A172 (cell line): ENCODE measurements at places on chromosomes 3 and 15.

DNA sequence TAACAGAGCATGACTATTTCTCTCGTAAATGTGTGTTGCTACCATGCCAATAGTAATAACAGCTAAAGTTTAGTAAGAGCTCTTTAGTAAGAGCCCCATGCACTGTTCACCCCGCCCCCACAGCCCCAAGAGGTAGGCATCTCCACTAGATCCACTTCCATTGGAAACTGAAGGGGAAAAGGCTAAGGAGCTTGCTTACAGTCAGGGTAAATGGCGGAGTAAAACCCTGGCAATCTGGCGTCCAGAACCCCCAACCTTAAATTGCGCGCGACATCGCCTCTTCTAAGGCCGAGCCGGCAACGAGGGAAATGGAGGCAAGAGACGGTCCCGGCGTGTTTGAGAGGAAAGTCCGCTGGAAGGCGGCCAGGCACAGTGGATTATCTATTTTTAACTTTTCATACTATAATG is 654 bp upstream of the C3orf38 start:
- no peak for DNase-seq

GRCh38 chr3:187208159-187208558 is 10.9 kb downstream of the RTP1 start:
- DNase-seq = peak; percentile 82

DNA sequence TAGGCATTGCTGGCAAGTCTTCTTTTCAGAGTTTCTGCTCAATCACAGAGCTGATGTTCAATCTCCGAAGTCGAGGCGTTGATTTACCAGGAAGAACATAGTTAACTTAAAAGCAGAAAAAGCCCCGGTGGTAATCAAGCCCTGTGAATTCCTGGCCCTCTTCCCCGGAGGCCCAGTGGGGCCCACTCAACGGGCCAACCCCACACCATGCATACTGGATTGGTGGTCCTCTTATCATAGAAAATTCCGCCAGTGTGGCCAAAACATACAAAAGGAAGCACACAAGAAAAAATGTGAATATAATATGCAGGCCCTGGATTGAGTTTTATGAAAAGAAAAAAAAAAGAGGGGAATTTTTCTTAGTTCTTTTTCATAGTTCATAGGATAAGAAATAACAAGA is 873.0 kb upstream of the NR2F2 start:
- no peak for DNase-seq

DNA sequence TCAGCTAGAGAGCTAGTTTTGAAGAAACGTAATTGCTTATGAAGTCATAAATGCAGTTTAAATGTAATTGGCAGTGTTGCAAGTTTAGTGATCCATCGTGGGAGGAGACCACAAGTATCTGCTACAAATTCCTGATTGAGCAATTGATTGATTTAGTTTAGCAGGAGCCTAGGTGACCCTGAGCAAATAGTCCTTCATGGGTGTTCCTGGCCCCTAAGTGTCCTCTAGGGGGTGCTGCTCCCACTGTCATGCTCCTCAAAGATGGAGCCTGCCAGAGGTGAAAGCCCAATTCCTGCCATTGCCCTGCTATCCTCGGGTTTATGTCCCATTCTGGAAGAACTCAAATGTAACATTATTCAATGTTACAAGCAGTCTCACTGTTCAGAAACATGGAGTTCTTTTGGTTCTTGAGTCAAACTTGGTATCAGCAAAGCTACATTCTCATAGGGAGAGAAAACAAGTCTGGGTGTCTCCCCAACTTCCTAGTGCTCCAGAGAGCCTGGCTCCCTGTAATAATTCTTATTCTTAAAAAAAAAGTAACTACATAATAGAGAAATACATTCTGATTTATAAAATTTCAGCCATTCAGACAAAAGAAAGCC is 29.8 kb upstream of the SENP5 start:
- DNase-seq = peak; percentile 49

DNA sequence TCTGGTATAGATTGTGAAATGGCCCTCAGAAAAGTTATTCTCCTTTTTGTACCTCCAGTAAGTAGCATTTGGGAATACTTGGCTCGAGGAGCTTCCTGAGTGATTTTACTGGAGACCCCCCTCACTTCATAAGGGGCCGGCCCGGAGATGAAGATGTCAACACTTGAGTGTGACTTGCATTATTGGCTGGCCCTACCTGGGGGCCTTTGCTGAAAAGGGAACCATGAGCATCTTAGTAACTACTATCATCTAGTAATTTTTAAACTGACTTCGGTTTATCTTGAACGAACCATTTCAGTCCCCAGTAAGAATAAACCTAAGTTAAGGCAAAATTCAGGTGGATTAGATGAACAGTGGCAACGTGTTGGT is 1.3 kb downstream of the FAIM start:
- no peak for DNase-seq

GRCh38 chr15:70299931-70300869 is 202.5 kb upstream of the TLE3 start:
- no peak for DNase-seq

- no peak for DNase-seq
Observed at GRCh38 chr3:186362537-186362842, 456 bp upstream of the DGKG start.

DNA sequence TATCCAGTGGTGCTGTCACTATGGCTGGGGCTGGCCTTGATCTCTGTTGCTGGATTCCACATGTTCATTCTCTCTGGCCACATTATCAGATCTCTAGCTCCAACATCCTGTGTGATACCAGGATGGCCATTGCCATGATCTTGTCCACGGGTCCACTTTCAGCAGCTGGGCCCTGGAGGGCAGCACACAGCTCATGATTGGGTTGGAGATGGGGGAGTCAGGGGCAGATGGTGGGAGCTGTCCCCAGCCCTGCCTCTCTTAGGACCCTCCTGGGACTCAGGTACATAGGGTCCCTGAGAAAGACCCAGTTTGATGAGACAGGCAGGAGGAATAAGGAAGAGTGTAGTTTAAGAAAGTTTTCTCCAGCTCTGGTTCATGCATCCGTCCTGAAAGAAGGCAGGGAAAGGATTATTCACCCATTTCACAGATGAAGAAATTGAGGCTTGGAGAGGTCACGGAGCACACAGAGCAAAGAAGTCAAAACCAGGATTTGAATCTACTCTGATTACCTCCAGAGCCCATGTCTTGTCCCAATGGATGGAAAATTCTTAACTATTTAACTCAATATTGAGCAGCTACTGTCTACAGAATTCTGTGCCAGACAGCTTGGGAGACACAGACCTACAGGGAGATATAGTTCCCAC is 100.5 kb downstream of the LINGO1 start:
- no peak for DNase-seq

- peak; percentile 81 for DNase-seq
Observed at GRCh38 chr3:169759256-169759655, 5.6 kb downstream of the TERC start.

DNA sequence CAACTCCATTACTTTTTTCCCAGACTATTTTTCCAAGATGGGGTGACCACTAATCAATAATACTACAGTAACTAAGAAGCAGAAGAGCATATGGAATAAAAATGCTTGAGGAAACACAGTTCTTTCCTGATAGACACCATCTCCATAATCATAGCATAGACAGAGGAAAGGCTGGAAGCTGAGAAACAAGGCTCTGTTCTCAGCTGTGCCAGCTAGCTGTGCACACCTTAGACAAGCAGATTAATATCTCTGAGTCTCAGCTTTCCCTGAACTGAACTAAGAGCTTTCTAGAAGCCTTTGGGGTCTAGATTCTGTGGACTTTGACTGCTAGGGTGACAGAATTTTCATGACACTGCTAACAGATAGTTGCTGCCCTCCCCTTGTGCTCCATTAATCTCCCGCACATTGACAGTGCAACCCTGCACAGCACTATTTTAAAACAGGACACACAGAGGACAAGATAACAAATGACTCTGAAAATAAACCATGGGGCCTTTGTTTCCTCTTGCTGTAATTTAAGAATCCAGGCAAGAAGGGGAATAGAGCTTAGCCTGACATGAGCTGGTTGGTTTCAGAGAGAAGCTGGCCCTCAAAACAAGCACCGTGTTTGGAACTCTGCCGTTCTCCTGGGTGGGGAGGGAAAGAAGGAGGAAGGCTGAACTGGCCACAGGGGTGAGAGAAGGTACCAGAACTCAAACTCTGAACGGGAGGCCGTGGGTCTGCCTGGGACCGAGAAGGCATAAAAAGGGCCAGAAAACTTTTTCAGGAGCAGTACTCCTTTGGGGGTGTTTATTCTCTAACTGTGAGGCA is 67.4 kb downstream of the ATP13A5 start:
- DNase-seq = no peak

- DNase-seq = no peak
Observed at GRCh38 chr15:54687628-54688027, 509.1 kb downstream of the RSL24D1 start.

DNA sequence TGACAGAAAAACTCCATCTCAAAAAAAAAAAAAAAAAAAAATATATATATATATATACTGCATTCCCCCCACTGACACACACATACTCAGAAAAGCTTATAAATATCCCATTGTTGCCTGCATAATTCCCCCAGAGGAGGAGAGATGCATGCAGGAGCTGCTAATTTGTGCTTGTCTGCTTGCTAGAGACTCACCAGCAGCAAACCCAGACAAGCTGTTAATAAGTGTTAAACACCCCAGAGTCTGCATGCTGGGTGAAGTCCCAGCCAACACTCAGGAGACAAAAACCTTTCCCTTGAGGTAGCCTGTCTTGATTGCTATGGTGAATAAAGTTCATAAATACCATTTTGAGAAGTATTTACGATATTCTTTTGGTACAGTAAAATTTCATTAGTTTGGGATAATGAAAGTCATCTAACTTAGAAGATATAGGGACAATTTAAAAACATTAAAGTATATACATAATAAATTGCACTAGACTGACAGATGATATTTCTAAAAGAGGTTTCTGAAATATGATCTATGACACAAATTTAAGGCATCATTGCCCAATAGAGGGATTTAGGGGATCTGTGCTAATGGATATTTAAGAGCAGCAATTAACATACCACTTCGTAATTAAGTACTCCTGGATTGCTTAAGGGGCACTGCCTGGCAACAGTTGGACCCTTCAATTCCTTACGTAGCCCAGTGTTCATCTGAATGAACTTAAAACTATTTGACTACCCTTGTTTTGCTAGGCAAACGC is 400.0 kb upstream of the C2CD4B start:
- DNase-seq = no peak

DNA sequence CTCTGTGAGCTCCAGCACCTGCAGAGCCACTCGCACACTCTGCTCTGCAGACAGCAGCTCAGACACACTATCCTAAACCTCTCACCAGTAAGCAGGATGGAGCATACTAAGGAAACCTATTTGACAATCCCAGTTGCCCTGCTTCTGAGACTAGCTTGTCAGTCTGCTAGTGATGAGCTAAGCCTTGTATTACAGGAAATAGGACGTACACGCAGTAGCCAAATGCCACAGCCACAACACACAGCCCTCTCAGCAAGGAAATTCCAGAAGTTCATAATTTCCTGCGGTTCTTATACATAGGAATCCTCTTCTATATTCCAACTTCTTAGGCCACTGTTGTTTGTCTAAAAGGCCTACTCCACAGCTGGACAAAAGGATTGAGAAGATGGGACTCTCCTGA is 74.5 kb downstream of the MYLK start:
- no peak for DNase-seq

- peak; percentile 4 for DNase-seq
Observed at GRCh38 chr3:197953881-197954280, 3.9 kb downstream of the RPL35A start.

DNA sequence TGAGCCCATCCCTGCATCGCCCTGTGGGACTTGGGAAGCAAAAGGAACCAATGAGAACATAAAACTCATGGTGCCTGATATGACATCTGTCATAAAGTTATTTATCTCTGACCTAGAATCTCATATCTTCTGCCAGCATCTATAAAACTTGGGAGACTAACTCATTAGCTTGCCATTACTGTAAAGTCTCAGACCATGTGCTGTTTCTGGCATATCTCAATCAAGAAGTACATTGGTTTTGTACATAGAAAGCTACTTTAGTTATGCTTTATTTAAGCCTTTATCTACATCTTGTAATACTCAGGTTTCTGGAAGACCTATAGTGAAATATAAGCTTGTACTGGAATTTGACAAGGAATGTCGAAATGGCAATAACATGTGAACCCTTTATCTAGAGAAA is 112.5 kb downstream of the ZNF385D start:
- DNase-seq = no peak

DNA sequence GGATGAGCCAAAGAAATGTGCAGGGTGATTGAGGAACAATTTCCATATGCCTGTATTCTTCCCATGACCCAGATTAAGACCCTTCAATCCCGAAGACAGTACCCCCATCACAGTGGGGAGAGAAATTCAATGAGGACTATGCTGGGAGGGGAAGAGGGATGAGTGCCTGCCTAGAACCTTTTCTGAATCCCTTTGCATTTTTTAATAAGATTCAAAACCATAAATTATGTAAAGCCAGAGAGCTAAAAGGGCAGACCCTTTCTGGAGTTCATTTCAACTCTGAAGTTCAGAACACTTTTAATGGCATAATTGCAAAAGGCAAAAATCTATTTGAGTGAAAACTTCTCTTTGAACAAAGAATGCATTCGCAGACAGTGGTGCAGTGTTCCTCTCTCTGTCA is 529.5 kb downstream of the NTRK3 start:
- no peak for DNase-seq

GRCh38 chr15:31474059-31474868 is 147.6 kb downstream of the KLF13 start:
- DNase-seq = no peak

- DNase-seq = no peak
Observed at GRCh38 chr15:101250873-101251829, 697 bp downstream of the CHSY1 start.

DNA sequence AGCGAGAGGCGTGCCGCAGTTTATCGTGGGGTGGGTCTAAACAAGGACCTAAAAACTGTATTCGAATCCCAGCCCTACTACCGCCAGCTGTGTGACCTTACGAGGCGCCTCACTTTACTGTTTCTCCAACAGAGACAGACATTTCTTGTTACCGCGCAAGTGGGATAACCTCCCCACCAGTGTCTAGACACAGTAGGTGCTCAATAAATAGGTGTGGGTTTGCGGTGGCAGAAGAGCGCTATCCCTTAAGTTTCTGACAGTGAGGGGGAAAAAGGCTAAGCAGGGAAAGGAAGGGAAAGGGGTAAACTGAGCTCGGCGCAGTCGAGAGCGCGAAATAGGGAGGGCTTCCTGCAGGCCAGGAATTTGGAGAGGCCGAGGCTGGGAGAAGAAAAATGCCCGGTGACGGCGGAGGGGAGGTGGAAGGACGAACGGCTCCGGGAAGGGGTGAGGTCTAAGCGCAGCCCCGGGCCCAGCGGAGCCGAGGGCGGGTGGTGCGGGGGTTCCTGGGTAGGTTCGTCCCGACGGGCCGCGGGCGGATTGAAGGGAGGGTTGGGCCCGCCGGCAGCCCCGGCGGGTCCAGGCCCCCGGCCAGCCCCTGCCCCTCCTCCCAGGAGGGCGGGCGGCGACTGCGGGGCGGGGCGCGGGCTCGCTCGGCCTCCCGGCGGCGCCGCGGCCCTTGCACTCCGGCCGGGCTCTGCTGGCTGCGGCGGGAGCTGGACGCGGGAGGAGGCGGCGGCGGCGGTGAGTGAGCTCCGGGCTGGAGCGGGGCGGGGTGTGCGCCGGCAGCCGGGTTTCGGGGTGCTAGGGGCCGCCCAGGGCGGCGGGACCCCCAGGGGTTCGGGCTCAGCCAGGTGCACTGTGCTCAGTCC is at the start of gene CGNL1:
Gene CGNL1 (plus strand): TSS at position 679 of the 869 bp plus-strand sequence. CDS start 61,495 bp downstream, outside the sequence.
- DNase-seq = no peak
